H4 (cell line): ENCODE measurements at places on chromosomes 12 and 14. TPM values are rescaled to one million over a fixed set of nuclear protein-coding genes. Genes with fewer than 3 reads are reported as not detected.

- DNase-seq, result peak; percentile 48
Measured at GRCh38 chr12:115763982-115764621, 513.4 kb downstream of the MED13L start.

CISTR gene
- not detected in 2 replicates for total RNA-seq

PLEK2 gene
- total RNA-seq, result not detected in 2 replicates

DNA sequence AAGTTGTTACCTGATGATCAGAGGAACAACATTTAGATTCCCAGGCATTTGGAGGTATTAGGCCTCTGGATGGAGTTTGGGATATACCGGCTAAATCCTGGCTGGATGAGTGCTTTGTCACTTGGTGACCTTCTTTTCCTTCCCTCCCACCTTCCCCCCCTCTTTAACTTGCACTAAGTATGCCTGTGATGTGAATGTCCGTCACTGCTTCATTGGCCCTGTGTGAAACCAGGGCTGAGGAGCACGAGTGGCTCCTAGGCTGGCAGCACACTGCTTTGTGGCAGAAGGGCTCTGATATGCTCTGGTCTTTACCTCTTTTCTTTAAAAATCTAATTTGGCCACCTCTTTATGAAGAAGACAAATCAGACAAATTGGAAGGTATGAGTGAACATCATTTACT lies 95.7 kb downstream of the ESR2 start:
- DNase-seq, result no peak

DNA sequence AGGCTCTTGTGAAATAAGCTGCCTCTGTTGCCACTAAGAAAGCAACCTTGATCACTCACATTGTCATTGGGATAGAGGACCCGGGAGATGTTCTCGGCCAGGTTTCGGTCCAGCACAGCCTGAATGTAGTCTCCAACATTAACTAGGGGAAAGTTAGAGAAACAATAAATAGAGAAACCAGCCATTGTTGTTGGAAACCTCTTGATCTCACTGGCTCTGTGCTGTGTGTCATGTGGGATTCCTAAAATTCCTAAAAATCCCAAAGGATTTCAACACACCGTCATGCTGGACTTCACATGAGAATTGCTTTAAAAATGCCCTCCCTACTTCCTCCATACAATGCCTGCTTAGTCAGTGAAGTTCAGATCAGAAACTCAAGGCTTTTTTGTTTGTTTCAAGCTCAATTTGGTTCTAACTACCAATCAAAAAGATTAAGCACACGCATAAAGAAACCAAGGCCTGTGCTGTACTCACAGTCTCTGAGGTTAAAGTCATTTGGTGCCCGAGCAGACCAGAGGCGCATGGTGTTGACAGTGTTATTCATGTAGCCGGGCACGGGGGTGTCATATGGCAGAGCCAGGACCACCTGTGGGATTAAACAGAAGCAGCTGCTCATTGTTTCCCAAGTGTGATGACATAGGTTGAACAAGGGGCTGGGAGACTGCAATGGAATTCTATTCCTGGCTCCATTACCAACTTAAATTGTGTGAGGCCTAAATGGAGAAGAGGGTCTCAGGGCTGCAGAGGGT lies 23.6 kb downstream of the PYGL start:
- peak; percentile 43 for DNase-seq

DNA sequence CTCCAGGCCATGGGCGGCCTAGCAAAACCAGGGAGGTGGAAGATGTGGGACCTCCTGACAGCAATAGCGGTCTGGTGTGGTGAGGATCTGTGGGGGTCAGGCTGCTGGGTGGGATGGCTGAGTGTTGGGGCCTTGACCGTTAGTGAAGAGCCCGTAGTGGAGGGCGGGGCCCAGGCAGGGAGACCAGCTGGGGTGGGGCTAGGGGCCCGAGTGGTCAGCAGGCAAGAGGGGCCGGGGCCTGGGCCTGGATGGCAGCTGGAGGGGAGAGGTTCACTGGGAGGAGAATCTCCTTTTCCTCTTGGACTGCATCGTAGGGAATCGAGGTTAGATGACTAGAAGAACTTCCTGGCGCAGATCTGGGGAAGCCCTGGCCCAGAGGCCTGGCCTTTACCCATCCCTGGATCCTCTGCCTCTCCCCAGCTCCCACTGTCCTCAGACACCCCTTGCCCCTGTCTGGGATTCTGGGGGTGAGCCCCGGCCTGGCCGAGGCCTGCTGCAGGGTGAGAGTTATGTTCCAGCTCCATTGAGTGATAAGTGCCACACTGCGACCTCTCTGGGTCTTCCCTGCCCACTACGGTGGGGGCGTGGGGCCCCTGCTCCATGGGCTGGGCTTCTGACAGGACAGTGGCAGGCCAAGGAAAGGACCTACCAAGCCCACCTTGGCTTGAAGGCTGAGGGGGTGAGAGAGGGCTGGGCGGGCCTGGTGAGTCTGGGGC lies 47.1 kb downstream of the KRT80 start:
- DNase-seq, result no peak

DNA sequence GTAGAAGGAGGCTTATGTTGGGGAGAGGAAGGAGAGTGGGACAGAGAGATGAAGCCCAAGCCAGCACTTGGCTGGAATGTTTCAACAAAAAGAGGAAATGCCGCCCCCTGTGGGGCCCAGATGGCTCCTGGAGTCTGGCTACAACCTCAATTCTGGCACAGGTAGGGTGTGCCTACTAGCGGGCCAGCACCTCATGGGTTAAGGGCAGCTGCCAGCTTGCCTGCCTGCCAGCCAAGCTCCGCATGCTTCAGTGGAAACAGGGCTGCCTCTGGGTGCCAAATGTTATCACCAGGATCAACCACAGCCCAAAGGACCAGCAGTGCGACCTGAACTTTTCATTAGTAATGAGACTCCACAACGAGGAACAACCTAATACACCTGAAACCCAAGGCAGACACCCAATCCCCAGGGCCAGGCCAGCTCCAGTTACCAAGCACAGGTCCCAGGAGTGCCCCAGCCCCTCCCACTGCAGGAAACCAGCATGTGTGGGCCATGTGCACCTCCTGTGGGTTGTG lies 11.3 kb downstream of the RAB15 start:
- DNase-seq, result no peak

DNA sequence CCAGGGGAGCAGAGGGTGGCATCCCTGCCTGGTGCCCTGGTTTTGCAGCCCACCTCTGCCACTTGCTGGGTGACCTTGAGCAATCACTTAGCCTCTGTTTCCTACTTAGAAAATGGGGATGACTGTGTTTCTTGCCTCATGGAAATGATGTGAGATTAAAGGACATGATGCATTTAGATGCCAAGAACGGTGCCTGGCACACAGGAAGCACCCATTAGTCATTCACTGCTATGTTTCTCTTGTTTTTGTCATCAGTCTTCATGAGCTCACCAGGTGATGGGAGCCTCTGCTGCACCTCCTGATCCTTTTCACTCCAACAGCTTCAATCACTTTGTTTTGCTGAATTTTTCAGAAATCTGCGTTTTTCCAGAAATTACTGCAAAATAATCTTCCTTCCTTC lies 23.6 kb upstream of the ATF1 start:
- DNase-seq, result no peak

PRB2 gene
- total RNA-seq, result not detected in 2 replicates

TEDC1 gene
- 15.4 and 17.3 TPM in 2 replicates for total RNA-seq

DNA sequence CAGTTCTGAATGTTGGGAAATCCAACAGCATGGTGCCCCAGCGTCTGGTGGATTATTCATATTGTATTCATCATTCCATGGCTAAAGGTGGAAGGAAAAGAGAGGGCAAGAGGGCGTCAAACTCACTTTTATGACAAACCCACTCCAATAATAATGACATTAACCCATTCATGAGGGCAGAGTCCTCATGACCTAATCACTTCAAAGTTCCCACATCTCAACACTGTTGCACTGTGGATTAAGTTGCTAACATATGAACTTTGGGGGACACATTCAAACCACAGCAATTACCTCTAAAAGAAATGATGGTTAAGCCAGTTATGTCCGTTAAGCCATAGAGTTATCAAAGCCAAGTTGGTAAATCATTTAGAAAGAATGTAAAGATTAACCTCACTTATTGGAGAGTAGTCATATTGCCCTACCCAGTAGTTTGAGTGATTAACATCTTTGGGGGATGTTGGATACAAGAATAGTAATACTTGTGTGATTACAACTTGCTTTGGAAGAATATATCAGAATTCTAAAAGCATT lies 212.4 kb upstream of the FLRT2 start:
- no peak for DNase-seq

DNA sequence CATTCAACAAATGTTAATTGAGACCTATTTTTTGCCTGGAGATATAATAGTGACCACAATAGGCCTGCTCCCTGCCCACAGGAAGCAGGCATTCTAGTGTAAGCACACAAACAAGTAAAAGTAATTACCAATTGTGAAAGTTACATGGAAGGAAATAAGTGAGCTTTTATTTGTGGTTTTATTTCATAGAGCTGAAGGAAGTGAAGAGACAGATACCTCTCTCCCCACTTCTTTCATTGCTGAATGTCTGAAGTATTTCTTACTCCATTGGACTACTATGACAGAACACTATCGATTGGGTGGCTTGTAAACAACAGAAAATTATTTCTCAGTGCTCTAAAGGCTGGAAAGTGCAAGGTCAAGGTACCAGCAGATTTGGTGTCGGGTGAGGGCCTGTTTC lies 183.5 kb downstream of the PRKCH start:
- no peak for DNase-seq

- no peak for DNase-seq
Measured at GRCh38 chr12:97560786-97561618, 98.4 kb downstream of the RMST start.

GRCh38 chr12:64824130-64824499 lies 332 bp upstream of the TBC1D30 start:
- DNase-seq, result no peak

TDRD9 gene
- not detected in 2 replicates for total RNA-seq

GRCh38 chr12:34392741-34393085 lies 370.4 kb downstream of the ALG10 start:
- DNase-seq, result no peak

GRCh38 chr12:131493068-131493826 lies 217.6 kb upstream of the SFSWAP start:
- DNase-seq, result no peak

IFI27 gene
- 2,076 and 2,328 TPM in 2 replicates for total RNA-seq

SERPINA9 gene
- total RNA-seq, result not detected in 2 replicates

GUCY2C gene
- not detected in 2 replicates for total RNA-seq

GON7 gene
- total RNA-seq, result 28.8 and 34.8 TPM in 2 replicates

DNA sequence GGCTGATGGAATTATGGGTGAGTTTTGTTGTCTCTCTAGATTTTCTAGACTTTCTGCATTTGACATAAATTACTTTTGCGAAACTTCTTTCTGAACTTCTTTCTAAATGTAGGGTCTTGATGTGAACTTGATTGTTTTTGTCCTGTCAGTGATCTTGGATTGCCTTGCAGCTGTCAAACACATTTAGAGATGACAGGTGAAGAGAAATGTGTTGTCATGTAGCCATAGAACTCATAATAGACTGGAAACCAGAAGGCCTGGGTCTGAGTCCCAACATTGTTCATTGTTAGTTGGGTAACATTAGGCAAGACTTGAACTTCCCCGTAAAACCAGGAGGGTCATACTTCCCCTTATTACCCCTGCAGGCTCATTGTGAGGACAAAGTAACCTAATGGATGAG lies 109.0 kb downstream of the LRIG3 start:
- DNase-seq, result no peak

GRCh38 chr14:23566778-23567185 lies 809 bp downstream of the AP1G2 start:
- DNase-seq, result no peak

GRCh38 chr14:104973135-104973384 lies 5.1 kb downstream of the AHNAK2 start:
- DNase-seq, result peak; percentile 96

PRIM1 gene
- 51.1 and 51.7 TPM in 2 replicates for total RNA-seq

- DNase-seq, result no peak
Measured at GRCh38 chr14:81536241-81536771, 2.7 kb upstream of the SEL1L start.

DNA sequence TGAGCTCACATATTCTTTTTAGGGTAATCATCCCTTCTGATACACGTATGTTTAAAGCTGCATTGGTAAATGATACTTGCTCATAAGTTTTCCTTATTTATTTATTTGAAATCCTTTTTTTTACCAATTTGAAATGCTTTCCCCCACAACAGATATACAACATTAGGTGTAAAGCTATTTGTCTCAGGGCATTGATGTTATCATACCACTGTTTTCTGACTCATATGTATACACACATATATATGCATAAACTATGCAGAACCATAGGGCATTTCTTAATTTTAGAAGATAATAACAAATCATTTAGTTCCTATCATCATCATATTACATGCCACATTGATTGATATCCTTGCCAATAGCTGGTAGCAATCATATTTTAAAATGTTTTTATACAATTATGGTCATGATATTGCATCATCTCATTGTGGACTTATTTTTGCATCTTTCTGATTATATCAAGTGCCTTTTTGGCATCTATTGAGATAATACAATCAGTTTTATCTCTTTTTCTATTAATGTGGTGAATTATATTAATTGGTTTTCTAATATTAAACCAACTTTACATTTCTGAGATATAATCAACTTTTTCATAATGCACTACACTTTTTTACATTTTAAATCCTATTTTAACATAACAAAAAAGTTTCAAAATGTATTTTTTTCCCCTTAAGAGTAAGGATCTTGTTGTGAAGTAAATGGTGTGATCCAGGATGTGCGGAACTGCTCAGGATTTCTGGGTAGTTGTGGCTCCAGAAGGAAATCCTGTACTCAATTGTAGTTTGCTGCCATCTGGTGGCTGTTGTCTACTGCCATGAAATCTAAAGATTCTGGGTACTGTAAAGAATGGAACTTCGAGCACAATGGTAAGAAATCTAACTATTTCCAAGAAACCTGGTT lies 16.7 kb downstream of the OR9K2 start:
- DNase-seq, result peak; percentile 56

LRP1-AS gene
- not detected in 2 replicates for total RNA-seq

MUCL1 gene
- total RNA-seq, result not detected in 2 replicates

DNA sequence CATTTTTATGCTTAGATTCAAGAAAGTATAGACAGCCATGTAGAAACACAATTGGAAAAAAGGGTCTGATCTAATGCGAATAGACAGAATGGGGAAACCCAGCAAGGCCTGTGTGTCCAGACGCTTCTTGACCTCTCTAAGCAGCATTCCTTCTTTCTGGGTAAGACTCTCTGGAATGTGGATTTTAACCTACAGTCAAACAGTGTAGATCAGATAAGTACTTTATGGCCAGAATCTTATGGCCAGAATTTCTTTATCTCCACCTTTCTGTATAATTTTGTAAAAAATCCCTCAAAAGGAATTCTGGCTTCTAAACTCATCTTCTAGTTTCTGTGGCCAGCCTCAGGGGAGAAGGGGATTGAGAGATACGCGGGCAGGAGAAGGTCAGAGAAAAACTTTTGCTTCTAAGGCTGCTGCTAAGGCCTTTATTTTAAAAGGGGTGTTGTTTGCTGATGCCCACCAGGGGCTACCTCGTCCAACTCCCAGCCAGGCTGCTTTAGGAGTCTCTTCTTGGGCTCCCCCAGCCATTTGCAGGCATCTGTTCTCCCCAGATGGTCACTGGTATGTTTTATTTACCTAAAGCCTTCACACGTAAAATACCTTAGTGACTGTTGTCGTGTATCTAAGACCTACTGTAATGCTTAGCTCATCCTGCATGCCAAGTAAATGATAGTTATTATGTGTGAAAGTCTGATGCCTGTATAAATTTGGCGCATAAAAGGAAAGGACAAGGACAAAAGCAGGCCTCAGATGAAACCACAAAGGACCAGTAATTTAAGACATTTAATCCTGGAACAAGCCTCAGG lies 68.4 kb downstream of the ANO6 start:
- peak; percentile 10 for DNase-seq
